ENCODE measurements at places on chromosomes 6 and 20.

- DNase-seq = no peak
Observed at GRCh38 chr20:42370075-42370474, 751.9 kb upstream of the CHD6 start.

DNA sequence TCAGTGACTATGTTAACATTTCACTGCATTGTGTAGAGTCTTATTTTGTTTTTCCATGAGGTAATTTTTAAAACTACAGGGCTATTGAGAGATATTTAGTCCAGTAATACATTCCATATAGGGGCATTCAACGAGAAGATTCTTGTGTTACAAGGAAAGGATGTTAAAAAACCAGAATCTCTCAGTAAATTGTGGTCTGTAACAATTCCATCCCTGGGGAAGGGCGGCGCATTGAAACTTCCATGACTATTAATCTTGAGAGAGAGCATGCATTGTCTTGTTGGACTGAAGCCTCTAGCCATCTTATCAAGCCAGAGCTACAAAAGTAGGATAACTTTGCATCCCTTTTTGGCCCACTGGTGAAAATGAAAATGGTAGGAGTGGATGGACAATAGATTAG is 119.7 kb downstream of the BCKDHB start:
- DNase-seq = no peak

GRCh38 chr6:112005013-112005371 is 48.9 kb upstream of the CCN6 start:
- no peak for DNase-seq

- DNase-seq = no peak
Observed at GRCh38 chr20:50520222-50520880, 10.2 kb downstream of the PTPN1 start.

GRCh38 chr6:53578371-53578770 is 33.5 kb upstream of the GCLC start:
- DNase-seq = no peak

GRCh38 chr6:2945153-2945452 is 26.3 kb downstream of the SERPINB6 start:
- no peak for DNase-seq

DNA sequence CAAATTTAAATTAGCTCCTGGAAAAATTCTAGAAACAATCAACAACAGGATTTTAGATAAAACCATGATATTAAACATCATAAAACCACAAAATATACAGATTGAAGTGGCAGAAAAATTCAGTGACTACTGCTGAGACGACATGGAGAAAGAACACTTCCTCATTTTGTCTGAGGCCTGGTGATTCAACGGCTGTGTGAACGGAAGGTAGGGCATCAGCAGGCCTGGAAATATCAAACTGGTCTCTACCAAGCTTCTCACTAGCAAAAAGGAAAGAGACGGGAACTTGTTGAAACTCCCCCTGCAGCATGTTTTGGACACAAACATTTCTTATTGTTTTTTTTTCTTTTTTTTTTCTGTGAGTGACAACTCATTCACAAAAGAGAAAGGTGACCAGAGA is 58.0 kb upstream of the AHI1 start:
- no peak for DNase-seq

DNA sequence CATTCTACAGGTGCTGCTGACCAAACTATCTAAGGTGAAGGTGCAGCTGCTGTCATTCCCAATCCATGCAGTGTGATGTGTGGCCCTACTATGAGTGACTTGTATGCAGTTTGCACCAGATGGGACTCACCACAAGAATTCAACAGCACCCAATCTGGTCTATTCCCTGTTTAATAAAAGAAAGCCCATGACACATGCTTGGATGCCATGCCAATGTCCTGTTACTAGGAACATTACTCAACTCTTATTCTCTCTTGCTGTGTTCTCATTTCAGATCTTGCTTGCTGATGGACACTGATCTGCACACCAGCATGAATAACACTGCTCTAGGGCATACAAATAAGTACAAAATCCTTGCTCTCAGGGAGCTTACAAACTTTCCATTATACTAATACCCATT is 221.6 kb upstream of the CDYL start:
- DNase-seq = no peak

GRCh38 chr20:2320813-2321658 is 25.2 kb downstream of the TGM3 start:
- no peak for DNase-seq

DNA sequence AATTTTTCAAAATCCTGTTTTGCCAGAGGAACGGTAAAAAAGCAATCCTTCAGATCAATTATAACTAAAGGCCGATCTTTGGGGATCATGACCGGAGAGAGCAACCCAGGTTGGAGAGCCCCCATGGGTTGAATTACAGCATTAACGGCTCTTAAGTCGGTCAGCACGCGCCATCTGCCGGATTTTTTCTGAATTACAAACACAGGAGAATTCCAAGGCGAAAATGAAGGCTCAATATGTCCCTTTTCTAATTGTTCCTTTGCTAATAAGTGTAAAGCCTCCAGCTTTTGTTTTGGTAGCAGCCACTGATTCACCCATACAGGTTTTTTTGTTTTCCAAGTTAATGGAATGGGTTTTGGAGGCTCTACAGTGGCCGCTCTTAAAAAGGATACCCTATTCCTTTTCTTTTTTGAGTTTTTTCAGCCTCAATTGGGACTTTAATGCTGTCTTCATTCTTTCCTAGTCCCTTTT is 16.9 kb upstream of the PTCRA start:
- peak; percentile 70 for DNase-seq

- DNase-seq = peak; percentile 98
Observed at GRCh38 chr6:14035071-14035847, 82.3 kb upstream of the CD83 start.

- no peak for DNase-seq
Observed at GRCh38 chr6:85772641-85773040, 130.0 kb upstream of the SYNCRIP start.

DNA sequence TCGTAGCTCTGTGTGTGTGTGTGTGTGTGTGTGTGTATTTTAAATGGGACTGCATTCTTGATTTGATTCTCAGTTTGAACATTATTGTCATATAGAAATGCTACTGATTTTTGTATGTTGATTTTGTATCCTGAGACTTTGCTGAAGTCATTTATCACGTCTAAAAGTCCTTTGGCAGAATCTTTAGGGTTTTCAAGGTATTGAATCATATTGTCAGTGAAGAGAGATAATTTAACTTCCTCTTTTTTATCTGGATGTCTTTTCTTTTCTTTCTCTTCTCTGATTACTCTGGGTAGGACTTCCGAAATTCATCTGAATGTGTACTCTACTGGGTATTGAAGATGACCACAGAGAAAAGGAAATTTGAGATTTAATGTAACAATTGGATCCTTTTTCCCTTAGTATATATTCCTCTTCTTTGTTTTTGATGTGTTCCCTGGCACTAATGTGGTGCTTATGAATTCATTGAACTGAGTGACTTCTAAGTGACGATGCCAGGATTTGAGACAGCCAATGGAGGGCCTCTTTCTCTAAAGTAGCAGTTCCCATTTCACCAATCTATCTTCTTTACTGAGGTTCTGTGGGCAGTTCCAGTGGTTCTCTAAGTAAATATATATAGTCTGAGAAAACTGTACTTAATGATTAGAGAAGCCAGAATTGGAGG is 47.6 kb downstream of the TNFAIP3 start:
- DNase-seq = no peak

GRCh38 chr6:36150283-36150682 is 20.0 kb downstream of the MAPK13 start:
- DNase-seq = no peak

- peak; percentile 17 for DNase-seq
Observed at GRCh38 chr6:159762681-159763293, 942 bp downstream of the ACAT2 start.

DNA sequence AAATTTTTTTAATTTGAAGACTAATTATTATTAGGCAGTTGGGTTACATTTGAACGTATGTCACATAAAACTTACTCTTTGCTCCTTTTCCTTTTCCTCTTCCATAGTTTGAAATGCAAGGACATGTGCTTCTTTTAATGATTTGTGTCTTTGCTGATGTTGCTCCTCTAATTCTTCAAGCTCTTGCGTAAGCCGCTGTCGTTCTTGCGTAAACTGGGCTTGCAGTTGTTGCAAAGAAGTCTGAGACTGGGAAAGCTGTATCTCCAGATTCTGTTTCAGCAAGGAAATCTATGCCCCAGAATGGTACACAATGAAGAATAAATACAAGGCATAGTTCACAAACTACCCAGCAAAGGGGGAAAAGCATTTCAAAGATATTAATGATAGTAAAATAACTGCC is 45.1 kb upstream of the MCM9 start:
- no peak for DNase-seq
